Sciatic nerve (tissue), 2 donors: ENCODE measurements at places on chromosomes 11 and 22. TPM values are rescaled to one million over a fixed set of nuclear protein-coding genes. Genes with fewer than 3 reads are reported as not detected.

- no peak for DNase-seq
Observed at GRCh38 chr11:119108857-119109221, 1.7 kb downstream of the C2CD2L start.

GRCh38 chr11:66015454-66015881, 3.7 kb downstream of the CST6 start:
- DNase-seq = no peak

DNA sequence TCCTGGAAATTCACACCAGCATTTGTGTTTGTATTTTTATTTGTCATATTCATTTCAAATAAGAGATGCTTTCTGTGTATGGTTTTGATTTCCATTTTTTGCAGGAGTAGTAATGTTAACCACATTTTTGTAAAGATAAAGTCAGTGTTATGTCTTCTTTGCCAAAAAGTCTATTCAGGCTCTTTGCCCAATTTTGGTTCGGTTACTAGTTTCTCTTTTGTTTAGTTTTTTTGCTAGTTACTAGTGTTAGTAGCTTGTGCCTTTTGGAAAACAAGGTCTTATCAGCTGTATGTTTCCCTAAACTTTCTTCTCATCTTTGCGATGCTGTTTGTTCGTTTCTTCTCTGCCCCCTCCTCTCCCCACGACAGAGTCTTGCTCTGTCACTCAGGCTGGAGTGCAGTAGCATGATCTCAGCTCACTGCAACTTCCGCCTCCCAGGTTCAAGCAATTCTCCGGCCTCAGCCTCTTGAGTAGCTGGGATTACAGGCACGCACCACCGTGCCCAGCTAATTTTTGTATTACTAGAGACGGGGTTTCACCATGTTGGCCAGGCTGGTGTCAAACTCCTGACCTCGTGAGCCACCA, 112.3 kb upstream of the GRK3 start:
- no peak for DNase-seq

The PIWIL4 gene
- 7.8 TPM for total RNA-seq

The USP2 gene
- 13.7 TPM for total RNA-seq
